ENCODE measurements at places on chromosomes 6 and 20. TPM values are rescaled to one million over a fixed set of nuclear protein-coding genes. Genes with fewer than 3 reads are reported as not detected.

DNA sequence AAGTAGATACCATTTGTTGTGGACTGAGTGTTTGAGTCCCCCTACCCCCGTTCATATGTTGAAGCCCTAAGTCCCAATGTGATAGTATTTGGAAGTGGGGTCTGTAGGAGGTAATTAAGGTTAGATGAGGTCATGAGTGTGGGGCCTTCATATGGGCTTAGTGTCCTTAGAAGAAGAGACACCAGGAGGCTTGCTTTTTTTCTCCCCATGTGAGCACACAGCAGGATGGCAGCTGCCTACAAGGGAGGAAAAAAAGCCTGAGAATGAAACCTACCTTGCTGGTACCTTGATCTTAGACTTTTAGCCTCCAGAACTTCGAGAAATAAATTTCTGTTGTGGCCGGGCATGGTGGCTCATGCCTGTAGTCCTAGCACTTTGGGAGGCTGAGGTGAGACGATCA lies 67.9 kb upstream of the TULP4 start:
- H3K27me3 ChIP-seq: no peaks in the 10 kb centered on the region
- DNase-seq: no peak
- H3K4me3 ChIP-seq: no peak overlapping the region
- H3K36me3 ChIP-seq: no peaks in the 10 kb centered on the region

- H3K27me3 ChIP-seq: no peaks in the 10 kb centered on the region
- peaks cover 41% of the 10 kb centered on the region for H3K36me3 ChIP-seq
- H3K27ac ChIP-seq: no peak overlapping the region
Observed at GRCh38 chr20:45840700-45841198, 7.2 kb downstream of the SNX21 start.

GRCh38 chr20:20993372-20993771 lies 112.8 kb downstream of the LINC00237 start:
- H3K36me3 ChIP-seq: no peaks in the 10 kb centered on the region
- no peaks in the 10 kb centered on the region for H3K4me1 ChIP-seq
- peaks cover 29% of the 10 kb centered on the region for H3K27me3 ChIP-seq
- no peak for DNase-seq
- H3K4me3 ChIP-seq: no peak overlapping the region
- H3K27ac ChIP-seq: no peak overlapping the region

The PHACTR1 gene
- total RNA-seq: 34.6 TPM

DNA sequence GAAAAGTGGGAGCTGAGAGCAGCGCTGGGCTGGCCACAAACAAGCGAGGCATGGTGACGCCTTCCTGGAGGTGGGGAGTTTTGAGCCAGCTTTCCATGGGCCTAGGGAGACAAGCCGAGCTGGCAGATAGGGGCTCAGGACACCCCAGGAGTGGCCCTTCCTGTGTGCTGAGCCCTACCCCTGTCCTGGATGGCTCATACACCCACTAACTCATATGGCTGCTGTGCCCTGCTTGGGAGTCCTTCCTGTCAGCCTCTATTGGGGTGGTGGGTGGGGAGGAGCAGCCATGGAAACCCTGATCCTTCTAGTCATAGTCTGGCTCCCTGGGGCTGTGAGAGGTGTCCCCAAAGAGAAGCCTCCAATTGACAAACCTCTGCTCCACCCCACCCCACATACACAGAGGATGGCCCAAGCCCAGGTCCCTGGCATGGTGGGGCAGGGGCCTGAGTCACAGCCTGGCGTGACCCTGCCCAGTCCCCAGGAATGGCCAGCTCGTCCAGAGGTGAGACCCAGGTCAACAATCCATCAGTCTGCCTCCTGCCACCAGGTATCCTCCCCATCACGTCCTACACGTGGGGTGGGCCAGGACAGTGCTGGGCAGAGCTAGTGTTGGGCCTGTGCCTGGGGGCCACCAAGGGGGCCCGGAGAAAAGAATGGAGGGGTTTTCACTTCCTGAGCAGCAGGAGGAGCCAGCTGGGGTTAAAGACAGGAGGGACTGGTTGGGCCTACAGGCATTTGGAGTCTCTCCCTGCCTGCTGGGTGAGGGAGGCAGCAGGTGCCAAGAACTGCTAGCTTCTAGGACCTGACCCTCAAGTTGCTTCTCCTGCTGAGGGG lies 52.2 kb downstream of the MRPL14 start:
- no peak overlapping the region for H3K4me3 ChIP-seq
- no peak overlapping the region for H3K27ac ChIP-seq
- peaks cover 16% of the 10 kb centered on the region for H3K27me3 ChIP-seq

DNA sequence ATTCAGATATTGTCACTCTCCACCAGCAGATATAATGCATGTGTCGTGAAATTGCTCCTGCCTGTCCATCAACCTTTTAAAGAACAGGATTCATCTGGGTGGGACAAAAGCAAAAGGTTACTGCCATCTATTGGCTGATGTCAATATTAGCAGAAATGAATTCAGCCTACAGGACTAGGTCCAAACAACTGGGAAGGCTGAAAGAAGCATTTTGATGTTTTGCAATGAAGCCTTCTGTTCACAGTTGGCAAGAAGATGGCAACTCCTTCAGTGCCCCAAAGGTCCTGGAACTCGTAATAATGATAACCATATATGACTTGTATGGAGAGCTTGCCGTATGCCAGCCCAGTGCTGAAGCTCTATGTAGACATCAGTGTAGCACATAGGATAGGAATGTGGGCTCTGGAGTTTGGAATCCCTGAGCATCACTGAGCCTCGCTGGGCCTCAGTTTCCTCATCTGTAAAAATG lies 7.5 kb downstream of the BCAS1 start:
- no peaks in the 10 kb centered on the region for H3K27me3 ChIP-seq
- no peak overlapping the region for H3K4me3 ChIP-seq
- H3K4me1 ChIP-seq: no peaks in the 10 kb centered on the region
- H3K27ac ChIP-seq: no peak overlapping the region
- H3K36me3 ChIP-seq: no peaks in the 10 kb centered on the region
- DNase-seq: no peak

GRCh38 chr6:25943887-25944286 lies 13.4 kb upstream of the SLC17A2 start:
- H3K36me3 ChIP-seq: no peaks in the 10 kb centered on the region
- H3K27ac ChIP-seq: no peak overlapping the region
- H3K4me1 ChIP-seq: no peaks in the 10 kb centered on the region
- H3K4me3 ChIP-seq: no peak overlapping the region
- no peak for DNase-seq

DNA sequence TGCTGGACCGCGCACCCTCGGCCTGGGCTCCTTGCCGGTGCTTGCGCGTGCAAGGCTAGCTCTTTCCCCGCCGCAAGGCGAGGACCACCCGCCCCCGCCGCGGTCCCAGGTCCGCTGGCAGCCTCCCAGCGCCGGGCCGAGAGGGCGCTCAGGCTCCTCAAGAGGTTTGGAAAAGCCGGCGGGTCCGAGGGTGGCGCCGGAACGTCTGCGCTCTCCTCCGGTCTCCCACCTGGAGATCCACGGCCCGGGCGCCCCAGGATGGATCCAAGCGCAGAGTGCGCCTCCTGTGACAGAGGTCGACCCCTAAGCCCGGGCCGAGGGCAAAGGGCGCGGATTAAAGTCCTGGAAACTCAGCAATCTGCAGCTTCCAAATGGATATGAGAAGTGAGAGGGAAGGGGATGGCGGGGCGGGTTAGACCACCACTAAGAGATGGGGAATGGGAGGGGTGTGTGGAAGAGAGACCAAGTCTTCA lies 575 bp upstream of the MICAL1 start:
- peak overlapping the region; percentile 97 for H3K27ac ChIP-seq
- H3K36me3 ChIP-seq: peaks cover 32% of the 10 kb centered on the region
- peaks cover 79% of the 10 kb centered on the region for H3K4me1 ChIP-seq
- no peak for DNase-seq
- H3K4me3 ChIP-seq: peak overlapping the region; percentile 76

The HLA-DQA2 gene
- total RNA-seq: 10.9 TPM

- no peaks in the 10 kb centered on the region for H3K4me1 ChIP-seq
- H3K4me3 ChIP-seq: no peak overlapping the region
- no peaks in the 10 kb centered on the region for H3K27me3 ChIP-seq
- no peaks in the 10 kb centered on the region for H3K36me3 ChIP-seq
- no peak for DNase-seq
- no peak overlapping the region for H3K27ac ChIP-seq
Observed at GRCh38 chr6:65280060-65280459, 427.0 kb downstream of the EYS start.

DNA sequence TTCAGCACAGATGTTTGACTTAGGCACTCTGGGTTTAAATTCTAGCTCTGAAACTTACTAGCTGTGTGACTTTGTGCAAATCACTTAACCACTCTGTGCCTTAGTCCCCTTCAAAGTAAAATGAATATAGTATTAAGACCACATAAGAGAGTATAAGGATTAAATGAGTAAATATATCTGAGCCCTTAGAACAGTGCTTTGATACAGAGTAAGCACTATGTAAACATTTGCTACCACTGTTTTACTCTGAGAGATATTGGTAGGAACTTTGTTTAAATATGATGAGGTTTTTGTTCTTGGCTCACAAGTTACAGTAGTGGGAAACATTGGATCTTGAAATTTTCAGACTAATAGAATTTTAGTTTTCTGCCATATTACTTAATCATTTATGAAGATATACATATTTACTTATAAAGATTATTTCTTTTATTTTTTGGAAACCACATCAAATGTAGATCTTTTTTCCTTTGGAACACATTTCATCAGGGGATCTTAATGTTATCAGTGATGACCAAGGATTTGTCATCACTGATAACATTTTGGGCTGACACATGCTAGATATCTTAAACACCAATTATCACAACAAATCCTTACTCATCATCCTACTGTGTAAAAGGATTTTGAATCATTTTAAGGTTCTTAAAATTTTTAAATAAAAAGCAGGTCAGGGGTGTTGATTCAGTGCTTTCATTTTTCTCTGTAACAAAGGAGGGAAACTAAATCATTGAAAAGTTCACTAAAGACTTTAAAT lies 226.2 kb downstream of the EYA4 start:
- H3K4me3 ChIP-seq: no peak overlapping the region
- H3K4me1 ChIP-seq: no peaks in the 10 kb centered on the region
- H3K27me3 ChIP-seq: no peaks in the 10 kb centered on the region
- H3K27ac ChIP-seq: no peak overlapping the region
- H3K36me3 ChIP-seq: no peaks in the 10 kb centered on the region

The GGTLC1 gene
- total RNA-seq: not detected

- peaks cover 47% of the 10 kb centered on the region for H3K4me1 ChIP-seq
- DNase-seq: peak; percentile 69
- no peak overlapping the region for H3K27ac ChIP-seq
- H3K4me3 ChIP-seq: no peak overlapping the region
- H3K27me3 ChIP-seq: no peaks in the 10 kb centered on the region
Observed at GRCh38 chr20:57409672-57410397, 18.6 kb downstream of the RBM38 start.

DNA sequence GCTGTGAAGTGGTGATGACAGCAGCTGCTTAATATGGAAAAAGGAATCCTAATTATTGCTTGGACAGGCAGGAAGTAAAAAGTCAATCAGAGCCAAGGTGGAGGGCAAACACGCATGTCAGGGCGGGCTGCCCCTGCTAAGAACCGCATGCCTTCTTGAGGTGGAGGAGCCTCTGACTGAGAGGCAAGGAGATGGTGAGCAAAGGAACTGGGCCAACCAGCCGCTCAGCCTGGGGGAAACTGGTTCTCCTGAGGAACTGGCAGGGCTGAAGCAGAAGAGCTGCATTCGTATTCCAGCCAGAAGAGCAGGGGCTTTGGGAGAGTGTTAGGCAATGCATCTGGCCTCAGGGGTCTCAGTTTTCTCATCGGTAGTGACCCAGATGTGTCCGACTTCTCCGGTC lies 13.1 kb upstream of the MLN start:
- H3K36me3 ChIP-seq: no peaks in the 10 kb centered on the region
- H3K4me3 ChIP-seq: no peak overlapping the region
- no peaks in the 10 kb centered on the region for H3K4me1 ChIP-seq
- no peak for DNase-seq
- H3K27ac ChIP-seq: no peak overlapping the region

DNA sequence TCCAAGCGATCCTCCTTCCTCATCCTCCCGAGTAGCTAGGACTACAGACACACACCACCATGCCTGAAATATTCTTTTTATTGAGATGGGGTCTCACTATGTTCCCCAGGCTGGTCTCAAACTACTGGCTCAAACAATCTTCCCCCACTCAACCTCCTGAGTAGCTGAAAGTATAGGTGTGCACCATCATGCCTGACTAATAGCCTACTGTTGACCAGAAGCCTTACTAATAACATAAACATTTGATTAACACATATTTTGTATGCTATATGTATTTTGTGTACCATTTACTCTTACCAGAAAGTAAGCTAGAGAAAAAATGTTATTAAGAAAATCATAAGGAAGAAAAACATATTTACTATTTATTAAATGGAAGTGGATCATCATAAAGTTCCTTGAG lies 11.9 kb upstream of the WFDC10A start:
- DNase-seq: no peak
- no peaks in the 10 kb centered on the region for H3K4me1 ChIP-seq
- H3K27me3 ChIP-seq: no peaks in the 10 kb centered on the region
- no peaks in the 10 kb centered on the region for H3K36me3 ChIP-seq

- no peak overlapping the region for H3K4me3 ChIP-seq
- H3K27me3 ChIP-seq: no peaks in the 10 kb centered on the region
- no peak for DNase-seq
- no peak overlapping the region for H3K27ac ChIP-seq
Observed at GRCh38 chr6:56375806-56376205, 128.4 kb upstream of the COL21A1 start.

DNA sequence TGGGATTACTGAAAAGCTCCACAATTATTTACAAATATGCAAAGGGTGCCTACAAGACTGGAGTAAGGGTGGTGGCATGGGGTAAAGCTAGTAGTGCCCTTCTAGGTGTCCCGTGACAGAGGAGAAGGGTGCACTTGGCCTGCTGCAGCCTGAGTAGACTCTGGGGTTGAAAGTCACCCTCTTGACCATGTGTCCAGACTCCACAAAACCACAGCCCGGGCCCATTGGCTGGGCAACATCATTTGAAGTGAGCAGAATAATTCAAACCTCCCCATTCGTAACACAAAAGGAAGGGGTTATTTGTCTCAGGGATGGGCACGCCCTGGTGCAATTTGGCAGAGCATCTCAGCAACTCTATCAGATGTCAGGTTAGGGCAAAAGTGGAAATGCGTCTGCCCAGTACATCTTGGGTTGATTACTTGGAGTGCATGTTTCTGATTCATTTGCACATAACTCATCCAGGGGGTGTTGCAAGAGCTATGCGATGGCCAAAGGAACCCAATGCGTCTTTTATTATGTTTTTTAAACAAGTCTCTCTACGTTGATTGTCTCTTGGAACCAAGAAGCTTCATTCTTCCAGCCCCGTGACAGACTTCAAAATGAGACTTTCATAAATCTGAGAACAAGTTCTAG lies 56.7 kb downstream of the ISM1 start:
- no peaks in the 10 kb centered on the region for H3K4me1 ChIP-seq
- H3K36me3 ChIP-seq: no peaks in the 10 kb centered on the region
- DNase-seq: no peak
- no peaks in the 10 kb centered on the region for H3K27me3 ChIP-seq
- H3K4me3 ChIP-seq: no peak overlapping the region
- no peak overlapping the region for H3K27ac ChIP-seq

- H3K36me3 ChIP-seq: no peaks in the 10 kb centered on the region
- H3K27ac ChIP-seq: peak overlapping the region; percentile 71
- peak overlapping the region; percentile 47 for H3K4me3 ChIP-seq
- DNase-seq: no peak
- no peaks in the 10 kb centered on the region for H3K27me3 ChIP-seq
Observed at GRCh38 chr6:144055121-144055931, 40.0 kb downstream of the SF3B5 start.

The RRAGD gene
- total RNA-seq: 21.1 TPM

- H3K27ac ChIP-seq: no peak overlapping the region
- H3K4me3 ChIP-seq: no peak overlapping the region
- H3K36me3 ChIP-seq: no peaks in the 10 kb centered on the region
- H3K4me1 ChIP-seq: peaks cover 12% of the 10 kb centered on the region
Observed at GRCh38 chr20:605237-605636, 4.9 kb downstream of the TCF15 start.

Measured in spleen (tissue), 13 donors.